ENCODE measurements at places on chromosomes 13 and 19.

DNA sequence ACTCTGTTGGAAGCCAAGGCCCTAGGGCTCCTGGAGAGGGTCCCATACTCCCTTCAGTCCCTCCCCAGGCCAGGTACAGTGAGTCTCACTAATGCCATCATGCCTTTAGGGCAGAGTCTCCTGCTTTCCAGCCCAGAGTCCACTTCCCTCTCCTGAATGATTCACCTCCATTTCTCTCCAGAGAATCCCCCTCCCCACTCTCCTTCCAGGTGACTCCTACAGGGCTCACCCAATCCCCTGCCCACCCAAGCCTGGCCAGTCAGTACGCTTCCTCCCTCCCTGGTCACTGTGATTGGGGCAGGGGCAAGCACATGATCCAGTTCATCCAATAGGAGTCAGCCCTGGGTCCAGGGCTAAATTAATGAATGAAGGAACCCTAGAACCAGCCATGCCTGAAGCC, 35.0 kb upstream of the PNMA8B start:
- no peak for DNase-seq

DNA sequence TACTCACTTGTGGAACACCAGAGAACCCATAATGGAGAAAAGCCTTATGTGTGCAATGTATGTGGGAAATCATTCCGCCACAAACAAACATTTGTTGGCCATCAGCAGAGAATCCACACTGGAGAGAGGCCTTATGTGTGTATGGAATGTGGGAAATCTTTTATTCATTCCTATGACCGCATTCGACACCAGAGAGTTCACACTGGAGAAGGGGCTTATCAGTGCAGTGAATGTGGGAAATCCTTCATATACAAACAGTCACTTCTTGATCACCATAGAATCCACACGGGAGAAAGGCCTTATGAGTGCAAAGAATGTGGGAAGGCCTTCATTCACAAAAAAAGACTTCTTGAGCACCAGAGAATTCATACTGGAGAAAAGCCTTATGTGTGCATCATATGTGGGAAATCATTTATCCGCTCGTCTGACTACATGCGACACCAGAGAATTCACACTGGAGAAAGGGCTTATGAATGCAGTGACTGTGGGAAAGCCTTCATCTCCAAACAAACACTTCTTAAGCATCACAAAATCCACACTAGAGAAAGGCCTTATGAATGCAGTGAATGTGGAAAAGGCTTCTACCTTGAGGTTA, 10.9 kb downstream of the ZNF549 start:
- DNase-seq: no peak

DNA sequence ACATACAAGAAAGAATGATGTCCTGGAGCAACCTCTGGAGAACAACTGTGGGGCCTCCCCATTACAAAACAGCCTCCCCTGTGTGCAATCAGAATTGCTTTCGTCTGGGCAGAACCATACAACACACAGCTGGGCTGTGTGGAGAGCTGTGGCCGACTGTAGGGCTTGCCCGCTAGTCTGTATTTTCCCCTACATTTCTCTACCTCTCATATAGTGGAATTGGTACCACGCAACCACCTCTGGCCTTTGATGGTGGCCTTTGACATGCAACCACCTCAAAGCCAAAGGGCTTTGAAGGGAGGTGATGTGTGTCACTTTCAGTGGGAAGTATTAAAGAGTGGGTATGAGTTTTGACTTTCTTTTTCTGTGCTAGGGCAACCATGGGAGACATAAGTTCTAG, 34.0 kb downstream of the GARRE1 start:
- no peak for DNase-seq

DNA sequence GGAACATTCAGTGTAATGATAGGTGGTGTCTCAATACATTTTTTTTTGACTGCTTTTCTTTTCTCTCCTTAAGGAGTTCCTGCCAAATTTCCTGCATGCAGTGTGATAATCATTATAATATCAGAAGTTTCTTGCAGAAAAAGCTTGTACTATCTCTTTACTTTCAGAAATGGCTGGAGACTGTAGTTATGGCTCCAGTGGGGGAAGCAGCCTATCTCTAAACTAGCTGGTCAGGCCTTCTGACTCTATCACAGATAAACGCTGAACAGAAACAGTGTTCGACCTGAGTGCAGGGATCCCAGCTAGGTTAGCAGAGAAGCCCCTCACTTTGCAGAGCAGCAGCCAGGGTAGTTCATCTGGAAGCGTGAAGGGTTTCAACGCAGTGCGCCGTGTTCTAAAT, 1.9 kb downstream of the CCNE1 start:
- no peak for DNase-seq

DNA sequence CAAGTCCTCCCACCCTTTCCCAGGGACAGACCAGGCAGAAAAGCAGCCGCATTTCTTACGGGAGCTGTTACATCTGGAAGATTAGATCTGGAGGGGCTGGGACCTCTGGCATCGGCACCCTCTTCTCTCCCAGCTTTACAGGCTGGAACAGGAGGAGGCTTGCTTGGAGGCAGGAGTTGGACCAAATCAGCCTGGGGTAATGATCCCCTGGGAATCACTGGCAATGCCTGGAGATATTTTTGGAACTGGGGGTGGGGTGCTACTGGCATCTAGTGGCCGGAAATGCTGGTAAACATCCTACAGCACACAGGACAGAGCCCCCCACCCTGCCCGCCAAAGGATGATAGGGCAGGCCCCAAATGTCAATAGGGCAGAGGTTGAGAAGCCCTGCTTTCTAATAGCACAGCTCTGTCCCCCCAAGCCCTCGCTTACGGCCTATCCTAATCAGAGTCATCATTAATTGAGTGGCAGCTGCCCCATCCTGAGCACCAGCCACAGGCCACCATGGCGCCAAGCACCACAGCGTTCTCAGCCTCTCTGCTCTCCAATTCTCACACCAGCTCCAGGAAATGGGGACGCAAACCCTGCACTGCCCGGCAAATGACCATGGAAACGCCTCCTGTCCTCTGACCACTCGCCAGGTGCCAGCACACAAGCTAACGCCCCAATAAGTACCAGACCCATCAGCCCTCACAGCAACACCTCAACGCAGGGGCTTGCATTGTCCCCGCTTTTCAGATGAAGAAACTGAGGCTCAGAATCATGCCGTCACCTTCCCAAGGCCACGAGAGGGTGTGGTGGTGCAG, 20.6 kb downstream of the LRRC4B start:
- no peak for DNase-seq

DNA sequence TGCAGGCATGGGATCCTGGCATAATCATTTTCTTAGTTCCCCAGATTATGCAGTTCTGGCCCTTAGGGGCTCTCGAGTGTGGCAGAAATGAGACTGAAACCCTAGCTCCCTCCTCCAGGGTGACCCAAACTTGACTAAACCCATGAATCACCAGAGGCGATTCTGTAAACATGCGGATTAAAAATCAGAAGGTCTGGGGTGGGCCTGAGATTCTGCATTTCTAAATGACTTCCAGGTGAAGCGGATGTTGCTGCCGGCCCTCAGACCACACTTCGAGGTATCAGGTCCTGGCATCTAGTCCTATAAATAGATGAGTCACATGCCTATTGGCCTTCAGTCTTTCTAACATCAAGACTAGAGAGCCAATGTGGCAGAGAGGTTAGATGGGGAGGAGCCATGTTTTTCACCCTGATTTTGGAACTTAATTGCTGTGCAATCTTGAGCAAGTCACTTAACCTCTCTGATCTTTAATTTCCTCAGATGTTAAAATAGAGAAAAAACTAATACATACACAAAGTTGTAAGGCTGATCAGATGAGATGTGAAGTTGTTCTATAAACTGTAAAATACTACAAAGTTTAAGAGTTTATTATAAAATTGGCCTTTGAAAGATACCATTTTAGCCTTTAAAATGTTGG, 431.2 kb downstream of the FOXO1 start:
- no peak for DNase-seq

DNA sequence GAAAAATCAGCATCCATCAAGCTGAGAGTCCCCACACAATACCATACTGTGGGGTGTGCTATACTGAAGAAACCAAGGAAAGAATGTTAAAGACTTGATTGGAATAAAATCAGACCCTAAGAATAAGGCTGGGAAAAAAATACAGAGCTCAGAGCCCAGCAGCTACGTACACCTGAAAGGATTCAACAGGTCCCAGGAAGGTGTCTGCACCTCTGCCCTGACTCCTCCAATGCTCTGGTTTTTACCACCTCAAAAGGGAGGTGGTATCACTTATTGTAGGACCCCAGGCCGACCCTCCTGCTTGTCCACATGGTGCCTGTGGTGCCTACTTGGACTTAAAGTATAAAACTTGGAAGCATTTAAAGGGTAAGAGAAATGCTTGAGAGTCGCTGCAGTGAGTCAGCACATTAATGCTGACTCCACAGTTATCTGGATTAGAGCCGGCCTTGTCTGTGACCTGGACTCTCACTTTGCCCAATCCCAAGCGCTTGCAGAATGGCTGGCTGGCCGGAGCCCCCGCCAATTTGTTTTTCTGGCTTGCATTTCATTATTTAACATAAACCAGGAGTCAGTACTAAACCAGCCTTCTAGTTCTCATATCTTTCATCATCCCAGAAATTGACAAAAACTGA, 110.1 kb downstream of the FGF14 start:
- DNase-seq: no peak

DNA sequence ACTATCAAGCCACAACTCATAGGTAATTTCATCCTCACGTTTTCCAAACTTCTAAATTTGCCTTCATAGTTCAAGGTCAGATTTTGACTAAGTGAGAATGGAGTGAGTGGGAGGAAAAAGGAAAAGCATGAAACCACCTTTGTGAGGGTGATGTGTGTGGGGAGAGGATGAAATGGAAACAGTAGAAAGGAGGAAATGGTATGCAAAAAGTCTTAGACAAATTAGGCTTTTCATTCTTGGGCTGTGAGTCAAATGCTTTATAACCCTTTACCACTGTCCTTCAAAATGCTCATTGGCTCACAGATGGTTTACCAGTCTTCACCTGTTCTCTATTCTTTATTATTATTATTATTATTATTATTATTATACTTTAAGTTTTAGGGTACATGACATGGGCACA, 127.2 kb downstream of the RAP2A start:
- DNase-seq: no peak

DNA sequence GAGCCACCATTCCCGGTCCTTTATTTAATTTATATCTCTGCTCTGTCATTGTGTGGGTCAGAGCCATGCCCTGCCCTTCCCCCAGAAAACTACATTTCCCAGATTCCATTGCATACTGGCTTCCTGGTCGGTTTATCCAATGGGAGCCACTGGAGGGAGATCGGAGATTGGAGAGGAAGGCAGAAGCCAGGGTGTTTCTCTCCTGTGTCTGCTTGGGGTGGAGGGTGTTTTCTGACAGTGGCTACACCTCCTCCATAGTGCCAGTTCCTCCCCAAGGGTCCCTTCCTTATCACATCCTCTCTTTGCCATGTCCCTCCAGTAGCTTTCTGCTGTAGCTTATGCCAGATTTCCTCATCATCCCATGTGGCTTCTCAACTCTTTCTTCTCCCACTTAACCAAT, 19.0 kb downstream of the OLFM2 start:
- DNase-seq: no peak

DNA sequence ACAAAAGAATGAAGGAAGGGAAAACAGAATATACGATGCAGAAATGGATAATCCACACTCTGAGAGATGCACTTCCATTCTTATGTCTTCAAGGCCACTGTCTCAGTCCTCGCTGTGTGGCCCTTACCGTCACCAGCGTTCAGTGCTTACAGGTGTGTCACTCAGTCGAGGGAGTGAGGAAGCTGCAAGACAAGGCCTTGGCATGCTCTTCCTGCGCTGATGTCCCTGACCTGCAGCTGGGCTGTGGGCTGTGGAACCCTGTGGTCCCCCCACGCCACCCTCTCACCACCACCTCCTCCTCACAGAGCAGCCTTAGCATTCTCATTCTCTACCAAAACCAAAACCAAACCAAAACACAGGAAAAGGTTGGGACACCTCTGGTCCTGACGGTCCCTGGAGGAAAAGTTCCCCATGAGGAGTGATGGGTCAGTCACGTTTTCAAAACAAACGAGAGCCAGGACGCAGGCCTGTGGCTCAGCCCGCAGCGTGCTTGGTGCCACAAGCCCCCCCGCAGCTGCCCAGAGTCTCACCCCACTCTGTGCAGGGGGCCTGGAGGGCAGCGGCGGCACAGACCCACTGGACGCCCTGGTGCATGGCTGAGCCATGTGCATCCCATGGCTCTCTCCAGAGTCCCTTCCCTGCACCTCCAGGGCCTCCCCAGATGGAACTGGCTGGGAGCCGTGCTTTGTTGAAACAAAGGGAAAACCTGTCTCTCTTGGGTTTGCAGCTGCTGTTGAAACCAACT, 48.2 kb upstream of the GPR183 start:
- DNase-seq: no peak

DNA sequence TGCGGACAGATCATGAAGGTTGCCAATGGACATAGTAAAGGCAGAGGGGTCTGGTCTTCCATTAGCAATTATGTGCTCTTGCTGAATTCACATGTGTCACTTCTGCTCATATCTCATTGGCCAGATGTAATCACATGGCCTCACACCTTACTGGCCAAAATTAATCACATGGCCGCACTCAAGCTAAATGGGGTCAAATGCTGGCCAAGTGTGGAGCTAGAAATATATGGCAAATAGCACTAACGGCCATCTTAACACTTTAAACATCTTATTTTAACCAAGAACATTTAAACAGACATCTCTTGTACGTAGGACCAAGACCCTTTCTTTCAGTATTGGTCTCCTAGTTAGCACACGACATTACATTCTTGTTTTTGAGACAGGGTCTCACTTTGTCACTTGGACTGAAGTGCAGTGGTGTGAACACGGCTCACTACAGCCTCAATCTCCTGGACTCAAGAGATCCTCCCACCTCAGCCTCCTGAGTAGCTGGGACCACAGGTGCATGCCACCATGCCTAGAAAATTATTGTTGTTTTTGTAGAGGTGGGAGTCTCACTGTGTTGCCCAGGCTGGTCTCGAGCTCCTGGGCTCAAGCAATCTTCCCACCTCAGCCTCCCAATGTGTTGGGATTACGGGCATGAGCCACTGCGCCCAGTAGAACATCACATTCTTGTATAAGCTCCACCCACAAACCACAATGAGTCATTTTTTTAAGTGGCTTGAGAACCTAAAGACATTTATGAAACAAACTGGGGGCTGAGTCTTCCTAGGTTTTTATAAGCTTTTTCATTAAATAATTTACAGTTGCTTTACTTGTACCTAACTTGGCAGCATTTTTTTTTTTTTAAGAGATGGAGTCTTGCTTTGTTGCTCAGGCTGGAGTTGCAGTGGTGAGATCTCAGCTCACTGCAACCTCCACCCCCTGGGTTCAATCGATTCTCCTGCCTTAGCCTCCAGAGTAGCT, 2.9 kb upstream of the PTOV1 start:
- DNase-seq: no peak

- DNase-seq: no peak
Observed at GRCh38 chr13:46643165-46643777, 90.3 kb downstream of the LRCH1 start.

DNA sequence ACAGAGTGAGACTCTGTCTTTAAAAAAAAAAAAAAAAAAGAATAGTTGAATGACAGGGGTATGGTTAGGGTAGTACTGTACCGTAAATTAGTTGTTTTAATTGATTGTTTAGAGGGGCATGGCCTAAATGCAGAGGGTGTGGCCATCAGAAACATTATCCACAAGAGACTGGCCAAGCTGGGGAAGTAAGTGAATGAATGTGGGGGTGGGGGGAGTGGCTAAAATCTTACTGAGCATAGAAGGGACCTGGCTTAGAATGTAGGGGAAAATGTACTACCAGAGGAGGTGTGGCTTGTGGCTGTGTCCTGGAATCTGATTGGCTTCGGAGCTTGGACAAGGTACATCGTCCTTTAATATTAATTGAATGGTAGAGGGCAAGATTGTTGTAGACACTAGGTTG, 3.8 kb downstream of the BCL2L12 start:
- DNase-seq: no peak

GRCh38 chr19:926589-927350, 935 bp downstream of the ARID3A start:
- DNase-seq: no peak
